ENCODE measurements at places on chromosomes 1 and 21.
A peak's percentile ranks its signal among the peaks of the same experiment; 100 is the strongest.

GRCh38 chr1:17318262-17318661, 10.3 kb downstream of the PADI4 start:
- no peak overlapping the region for H3K4me3 ChIP-seq
- H3K27me3 ChIP-seq = no peaks in the 10 kb centered on the region
- H3K4me1 ChIP-seq = no peaks in the 10 kb centered on the region
- H3K36me3 ChIP-seq = no peaks in the 10 kb centered on the region

DNA sequence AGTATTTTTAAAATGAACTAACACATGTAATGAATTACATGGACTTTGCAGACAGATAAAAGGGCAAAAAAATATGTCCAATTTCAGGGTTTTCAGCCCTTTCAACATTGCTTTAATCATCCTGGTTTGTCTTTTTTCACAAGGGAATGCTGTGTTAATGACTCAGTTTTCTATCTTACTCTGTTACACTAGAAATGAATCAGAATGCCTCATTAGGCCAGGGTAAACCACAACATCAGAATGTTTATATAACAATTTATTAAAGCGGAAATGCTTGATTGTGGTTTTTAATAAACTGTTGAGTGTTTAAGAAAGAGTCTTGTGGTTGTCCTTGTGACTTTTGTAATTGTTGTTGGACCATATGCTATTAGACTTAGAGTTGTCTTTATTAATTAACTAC, 13.5 kb downstream of the GORAB start:
- no peaks in the 10 kb centered on the region for H3K4me1 ChIP-seq
- DNase-seq = no peak
- H3K36me3 ChIP-seq = peaks cover 92% of the 10 kb centered on the region

DNA sequence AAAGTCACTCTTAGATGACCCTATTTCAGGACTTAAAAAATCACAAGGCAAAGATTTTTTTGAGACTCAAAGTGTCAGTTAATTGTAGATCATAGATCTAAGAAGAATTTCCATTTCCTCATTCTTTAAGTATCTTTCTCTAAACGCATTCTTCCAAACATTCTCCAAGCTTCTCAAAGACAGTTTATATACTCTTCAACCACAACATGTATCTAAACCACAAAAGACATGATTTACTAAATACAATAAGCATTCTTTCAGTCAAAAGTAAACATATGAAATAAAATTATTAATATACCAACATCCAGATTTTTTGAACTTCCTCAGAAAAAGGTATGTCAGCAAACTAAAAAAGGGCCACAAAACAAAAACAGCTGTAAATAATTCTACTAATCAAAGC, 24.4 kb downstream of the RC3H1 start:
- no peaks in the 10 kb centered on the region for H3K27me3 ChIP-seq
- peaks cover 17% of the 10 kb centered on the region for H3K4me1 ChIP-seq
- peaks cover 30% of the 10 kb centered on the region for H3K36me3 ChIP-seq
- H3K27ac ChIP-seq = no peak overlapping the region
- DNase-seq = no peak

GRCh38 chr21:33293136-33293535, 27.0 kb downstream of the IL10RB start:
- DNase-seq = no peak
- H3K4me1 ChIP-seq = no peaks in the 10 kb centered on the region
- no peak overlapping the region for H3K4me3 ChIP-seq

GRCh38 chr1:160047111-160047991, 15.6 kb upstream of the PIGM start:
- H3K27ac ChIP-seq = no peak overlapping the region
- H3K27me3 ChIP-seq = no peaks in the 10 kb centered on the region
- H3K36me3 ChIP-seq = no peaks in the 10 kb centered on the region
- no peak for DNase-seq
- H3K4me1 ChIP-seq = peaks cover 9% of the 10 kb centered on the region

- H3K27ac ChIP-seq = no peak overlapping the region
- no peaks in the 10 kb centered on the region for H3K27me3 ChIP-seq
- H3K4me1 ChIP-seq = no peaks in the 10 kb centered on the region
- no peak for DNase-seq
- H3K36me3 ChIP-seq = no peaks in the 10 kb centered on the region
Measured at GRCh38 chr1:173017792-173018191, 32.9 kb downstream of the TNFSF18 start.

DNA sequence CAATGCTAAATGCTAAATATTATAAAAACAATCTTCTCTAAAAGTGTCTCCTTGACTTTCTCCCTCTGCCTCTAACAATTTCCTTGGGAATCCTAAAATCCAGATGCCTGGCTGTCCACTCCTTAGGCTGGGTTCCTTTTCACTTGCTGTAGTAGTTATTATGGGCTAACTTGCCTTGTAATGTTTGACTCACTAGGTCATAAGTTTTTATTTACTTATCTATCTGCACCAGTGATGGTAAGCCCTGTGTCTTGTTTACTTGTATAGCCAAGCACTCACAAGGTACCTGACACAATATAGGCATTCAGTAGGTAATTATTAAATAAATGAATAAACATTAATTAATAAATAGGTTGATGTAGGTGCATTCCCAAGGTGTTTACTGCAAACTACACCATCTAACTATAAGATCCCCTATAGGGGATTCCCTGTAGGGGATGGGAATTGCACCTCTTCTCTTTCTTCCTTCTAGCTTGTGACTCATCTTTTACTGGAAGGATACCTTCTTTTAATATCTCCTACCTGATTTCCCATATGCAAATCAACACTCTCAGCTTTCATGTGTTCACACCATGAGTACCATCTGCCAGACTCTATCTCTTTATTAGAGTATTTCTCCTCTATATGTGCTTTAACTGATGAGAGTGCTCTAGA, 14.7 kb upstream of the CHIA start:
- H3K36me3 ChIP-seq = no peaks in the 10 kb centered on the region
- peaks cover 8% of the 10 kb centered on the region for H3K27me3 ChIP-seq
- DNase-seq = no peak

DNA sequence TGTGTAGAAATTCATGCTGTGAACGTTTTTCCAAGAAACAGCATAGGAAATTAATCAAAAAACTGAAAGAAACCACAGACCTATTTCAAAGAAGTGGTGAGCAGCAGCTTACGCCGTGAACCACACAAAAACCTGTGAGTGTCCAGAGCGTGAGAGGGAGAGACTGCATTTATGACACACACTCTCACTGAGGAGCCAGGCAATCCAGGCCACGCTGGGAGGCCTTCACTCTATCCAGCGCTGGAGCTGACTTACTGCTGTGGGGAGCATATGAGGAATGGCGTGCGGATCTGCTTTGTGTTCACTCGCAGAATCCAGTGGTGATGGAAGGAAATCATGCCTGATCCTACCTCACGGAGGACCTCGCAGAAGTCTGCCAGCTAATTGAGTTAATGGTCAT, 12.7 kb downstream of the ADAMTS1 start:
- H3K4me3 ChIP-seq = no peak overlapping the region
- H3K27ac ChIP-seq = no peak overlapping the region
- peaks cover 13% of the 10 kb centered on the region for H3K36me3 ChIP-seq

- H3K4me3 ChIP-seq = no peak overlapping the region
- no peak for DNase-seq
- H3K27ac ChIP-seq = no peak overlapping the region
- H3K36me3 ChIP-seq = no peaks in the 10 kb centered on the region
- H3K27me3 ChIP-seq = peaks cover 5% of the 10 kb centered on the region
- no peaks in the 10 kb centered on the region for H3K4me1 ChIP-seq
Measured at GRCh38 chr1:196902344-196902743, 14.5 kb downstream of the CFHR4 start.

DNA sequence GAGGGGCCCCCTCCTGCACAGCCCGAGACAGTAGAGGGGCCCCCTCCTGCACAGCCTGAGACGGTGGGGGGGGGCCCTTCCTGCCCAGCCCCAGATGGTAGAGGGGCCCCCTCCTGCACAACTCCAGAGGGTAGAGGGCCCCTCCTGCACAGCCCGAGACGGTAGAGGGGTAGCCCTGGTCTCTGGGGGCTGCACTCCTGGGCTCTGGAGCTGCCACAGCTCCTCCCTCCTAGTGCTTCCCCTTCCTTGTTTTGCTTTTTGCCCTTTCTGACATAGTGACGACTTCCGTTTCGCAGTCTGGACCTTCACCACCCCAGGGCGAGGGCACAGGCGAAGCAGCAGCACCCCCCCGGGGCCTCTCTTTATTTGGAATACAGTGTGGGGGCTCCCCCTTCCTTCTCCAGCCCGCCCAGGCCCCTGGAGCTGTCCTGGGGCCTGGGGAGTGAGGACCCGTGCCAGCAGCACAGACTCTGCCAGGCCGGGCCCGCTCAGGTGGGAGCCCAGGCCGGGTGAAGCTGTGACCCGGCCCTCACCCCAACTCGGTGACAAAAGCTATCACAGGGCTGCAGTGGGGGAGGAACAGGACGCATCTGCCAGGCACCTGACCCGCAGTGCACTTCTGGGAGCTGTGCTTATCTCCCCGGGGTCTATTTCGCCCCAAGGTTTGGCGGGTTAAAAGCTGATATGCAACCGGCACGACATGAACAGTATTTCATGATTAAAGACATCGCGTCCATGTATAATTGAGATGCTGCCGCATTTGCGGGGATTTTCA, 1.1 kb upstream of the PRXL2B start:
- H3K4me1 ChIP-seq = peaks cover 38% of the 10 kb centered on the region
- DNase-seq = peak; percentile 88
- H3K27me3 ChIP-seq = no peaks in the 10 kb centered on the region

DNA sequence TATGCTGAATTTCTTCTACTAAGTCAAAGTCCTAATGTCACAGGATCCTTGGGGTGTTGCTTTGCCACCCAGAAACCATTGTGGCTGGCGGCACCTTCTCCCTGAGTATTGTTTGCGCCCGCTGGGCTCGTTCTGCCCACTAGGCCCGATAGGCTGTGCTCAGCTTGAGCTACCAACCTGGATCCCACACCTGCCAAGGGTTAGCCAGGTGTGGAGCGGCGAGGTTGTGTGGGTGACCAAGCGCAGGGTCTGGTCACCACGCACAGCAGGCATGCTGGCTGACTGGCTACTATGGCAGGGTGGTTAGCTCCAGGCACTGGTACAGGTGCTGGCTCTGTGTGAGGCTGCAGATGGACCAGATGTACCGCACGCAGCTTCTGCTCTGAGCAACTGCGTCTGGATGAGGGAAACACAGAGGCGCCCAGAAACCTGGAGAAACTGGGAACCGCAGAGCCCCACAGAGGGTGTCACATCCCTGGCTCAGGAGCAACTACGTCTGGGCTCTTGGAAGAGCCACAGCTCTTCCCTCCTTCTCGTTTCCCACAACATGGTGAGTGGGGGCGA, 50.3 kb upstream of the SCYL3 start:
- H3K27me3 ChIP-seq = no peaks in the 10 kb centered on the region
- no peaks in the 10 kb centered on the region for H3K36me3 ChIP-seq
- no peaks in the 10 kb centered on the region for H3K4me1 ChIP-seq
- no peak overlapping the region for H3K4me3 ChIP-seq
- H3K27ac ChIP-seq = no peak overlapping the region

GRCh38 chr1:157089789-157090188, 9.8 kb downstream of the ETV3L start:
- H3K36me3 ChIP-seq = no peaks in the 10 kb centered on the region
- no peak overlapping the region for H3K4me3 ChIP-seq
- H3K27me3 ChIP-seq = no peaks in the 10 kb centered on the region
- DNase-seq = peak; percentile 46
- H3K4me1 ChIP-seq = peaks cover 7% of the 10 kb centered on the region
- H3K27ac ChIP-seq = no peak overlapping the region

DNA sequence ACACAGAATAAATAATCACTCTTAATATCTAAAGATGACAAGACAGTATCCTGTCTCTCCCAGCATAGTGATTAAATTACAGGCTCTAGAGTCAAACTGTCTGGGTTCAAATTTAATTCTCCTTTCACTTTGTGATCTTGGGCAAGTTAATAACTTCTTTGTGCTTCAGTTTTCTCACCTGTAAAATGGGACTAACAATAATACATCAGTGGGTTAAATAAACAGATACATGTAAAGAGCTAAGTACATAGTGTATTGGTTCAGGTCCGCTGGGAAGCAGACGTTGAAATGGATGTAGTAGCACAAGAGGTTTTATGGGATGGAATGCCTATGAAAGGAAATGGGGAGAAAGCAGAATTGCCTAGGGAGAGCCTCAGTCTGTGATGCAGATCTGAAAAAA, 10.7 kb downstream of the ZFYVE9 start:
- H3K27ac ChIP-seq = no peak overlapping the region
- H3K4me3 ChIP-seq = no peak overlapping the region
- no peaks in the 10 kb centered on the region for H3K27me3 ChIP-seq
- H3K4me1 ChIP-seq = no peaks in the 10 kb centered on the region

DNA sequence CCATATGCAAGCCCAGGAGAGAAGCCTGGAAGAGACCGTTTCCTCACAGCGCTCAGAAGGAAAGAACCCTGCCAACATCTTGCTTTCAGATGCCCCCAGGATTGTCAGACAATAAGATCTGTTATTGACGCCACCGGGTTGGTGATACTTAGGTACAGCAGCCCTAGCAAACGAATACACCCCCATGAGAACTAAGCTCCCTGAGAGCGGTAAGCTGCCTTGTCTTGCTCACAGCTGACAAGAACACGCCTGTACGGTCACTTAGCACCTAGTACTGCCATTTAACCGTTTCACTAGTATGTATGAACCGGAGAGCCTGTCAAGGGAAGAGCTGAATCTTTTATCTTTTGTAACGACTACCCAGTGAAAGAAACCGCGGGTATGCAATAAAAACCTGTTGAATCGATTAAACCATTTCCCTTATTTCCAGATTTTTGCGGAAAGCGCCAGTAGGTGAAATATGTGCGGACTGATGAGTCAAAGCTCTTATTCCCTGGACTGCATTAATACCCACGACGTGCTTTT, 619 bp upstream of the ZBTB8B start:
- H3K36me3 ChIP-seq = no peaks in the 10 kb centered on the region
- H3K4me1 ChIP-seq = peaks cover 15% of the 10 kb centered on the region
- no peak overlapping the region for H3K27ac ChIP-seq
- no peak for DNase-seq
- peak overlapping the region; percentile 48 for H3K4me3 ChIP-seq
- H3K27me3 ChIP-seq = peaks cover 37% of the 10 kb centered on the region

- H3K36me3 ChIP-seq = no peaks in the 10 kb centered on the region
- no peak for DNase-seq
- H3K27ac ChIP-seq = no peak overlapping the region
- no peak overlapping the region for H3K4me3 ChIP-seq
Measured at GRCh38 chr1:218274511-218274910, 10.6 kb upstream of the RRP15 start.

- no peaks in the 10 kb centered on the region for H3K27me3 ChIP-seq
- no peak overlapping the region for H3K4me3 ChIP-seq
- no peak overlapping the region for H3K27ac ChIP-seq
- no peak for DNase-seq
- no peaks in the 10 kb centered on the region for H3K36me3 ChIP-seq
Measured at GRCh38 chr1:94284476-94284875, 47.1 kb upstream of the ARHGAP29 start.

- no peaks in the 10 kb centered on the region for H3K4me1 ChIP-seq
- H3K27ac ChIP-seq = no peak overlapping the region
- DNase-seq = no peak
- no peak overlapping the region for H3K4me3 ChIP-seq
- no peaks in the 10 kb centered on the region for H3K27me3 ChIP-seq
- H3K36me3 ChIP-seq = no peaks in the 10 kb centered on the region
Measured at GRCh38 chr1:199743227-199743626, 284.3 kb upstream of the NR5A2 start.

DNA sequence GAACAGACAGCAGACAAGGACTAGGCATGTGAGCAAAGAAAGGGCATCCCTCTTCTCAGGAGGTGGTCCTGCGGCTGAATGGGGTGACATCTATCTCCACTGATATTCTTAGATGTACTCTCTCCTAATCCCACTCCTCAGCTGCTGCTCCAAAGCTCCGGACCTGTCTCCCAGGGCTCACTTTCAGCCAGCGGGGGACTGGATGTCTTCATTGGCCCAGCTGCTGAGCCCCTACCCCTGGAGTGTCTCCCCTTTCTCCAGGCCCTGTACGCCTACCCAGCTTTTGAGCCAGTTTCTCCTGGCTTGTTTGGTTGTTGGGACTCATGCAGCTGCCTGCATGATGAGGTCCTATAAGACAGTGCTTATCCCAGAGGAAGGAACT, 28.8 kb upstream of the CSF1 start:
- H3K27ac ChIP-seq = no peak overlapping the region
- DNase-seq = no peak
- H3K36me3 ChIP-seq = no peaks in the 10 kb centered on the region
- no peaks in the 10 kb centered on the region for H3K27me3 ChIP-seq
- peaks cover 33% of the 10 kb centered on the region for H3K4me1 ChIP-seq
